T-helper 1 cell (primary cell): ENCODE measurements at places on chromosomes 6 and 20.

DNA sequence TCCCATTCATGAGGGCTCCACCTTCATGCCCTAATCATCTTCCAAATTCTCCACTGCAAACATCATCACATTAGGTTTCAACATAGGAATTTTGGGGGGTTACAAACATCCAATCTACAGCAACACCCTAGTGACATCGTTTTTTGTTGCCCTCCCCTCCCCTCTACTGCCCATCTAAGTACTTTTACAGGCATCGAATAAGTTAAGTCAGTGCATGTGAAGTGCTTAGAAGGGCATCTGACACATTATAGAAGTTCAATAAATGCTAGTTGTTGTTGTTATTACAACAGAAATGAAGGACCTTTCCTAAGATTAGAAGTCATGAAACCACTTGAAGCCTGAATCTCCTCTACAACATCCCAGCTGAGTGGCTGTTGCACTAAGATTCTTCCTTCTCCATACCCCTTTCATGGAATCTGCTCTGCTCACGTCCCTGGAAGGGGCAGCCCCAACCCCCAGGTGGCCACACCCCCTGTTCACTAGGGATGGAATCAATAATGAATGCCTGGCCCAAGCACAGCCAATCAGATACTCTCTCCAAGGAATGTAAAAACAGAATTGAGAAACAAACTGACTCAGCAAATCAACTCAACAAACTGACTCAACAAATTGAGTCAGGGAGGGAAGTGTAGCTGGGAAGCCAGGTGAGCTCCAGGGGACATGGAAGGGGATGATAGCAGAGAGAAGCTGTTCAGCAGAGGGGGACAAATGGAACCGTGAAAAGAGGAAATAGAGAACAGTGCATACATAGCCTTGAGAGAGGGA is 3.9 kb upstream of the LRP11 start:
- no peak for DNase-seq

GRCh38 chr6:125717120-125717731 is 32.2 kb upstream of the HEY2 start:
- DNase-seq: no peak

DNA sequence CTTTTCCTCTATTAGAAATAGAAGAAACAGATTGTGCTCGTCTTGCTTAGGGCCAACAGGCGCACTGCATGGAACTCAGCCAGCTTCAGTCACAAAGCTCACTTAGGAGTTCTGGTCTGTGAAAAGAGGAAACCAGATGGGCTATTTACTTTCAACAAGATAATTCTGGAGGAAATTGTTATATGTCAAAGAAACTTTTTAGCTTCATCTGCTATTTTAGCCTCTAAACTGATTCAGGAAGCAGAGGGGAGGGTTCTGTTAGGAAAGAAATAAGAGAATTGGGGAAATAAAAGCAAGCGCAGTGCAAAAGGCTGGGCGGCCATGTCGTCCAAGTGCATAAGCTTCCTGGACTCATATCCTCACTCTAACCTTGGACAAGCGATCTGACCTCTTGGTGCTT is 21.3 kb downstream of the PRKN start:
- DNase-seq: no peak

DNA sequence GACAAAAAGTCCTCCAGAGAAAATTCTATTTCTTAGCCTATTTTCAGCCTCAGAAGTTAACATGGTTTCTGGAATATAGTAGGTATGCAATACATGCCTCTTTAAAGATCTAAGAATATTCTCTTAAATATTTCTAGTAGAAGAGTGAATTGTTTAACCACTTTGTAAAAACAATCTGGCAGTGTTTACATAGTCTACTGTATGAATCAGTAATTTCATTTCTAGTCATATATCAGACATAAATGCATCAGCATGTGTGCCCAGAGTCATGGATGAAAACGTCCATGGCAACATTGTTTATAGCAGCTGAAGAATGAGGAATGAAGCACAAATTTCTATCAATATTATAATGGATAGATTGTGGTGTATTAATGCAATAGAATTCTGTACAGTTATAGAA is 124.9 kb downstream of the NKAIN2 start:
- DNase-seq: no peak

DNA sequence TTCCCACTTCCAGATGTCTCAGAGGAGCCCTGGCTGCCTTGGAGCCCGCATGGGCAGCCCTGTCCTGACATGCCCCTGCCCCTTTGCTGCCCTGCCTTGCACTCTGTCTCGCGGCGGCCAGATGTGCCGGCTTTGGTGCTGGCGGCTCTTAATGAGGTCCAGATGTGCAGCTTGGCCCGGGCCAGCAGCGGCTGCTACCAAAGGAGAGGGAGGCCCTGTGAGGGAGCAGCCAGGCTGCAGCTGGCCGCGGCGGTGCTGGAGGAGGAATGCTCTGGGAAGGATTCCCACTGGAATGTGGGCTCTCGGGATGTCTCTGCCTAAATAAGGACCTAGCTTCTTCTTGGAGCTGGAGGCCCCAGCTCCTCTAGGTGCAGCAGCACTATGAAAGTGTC is 72.4 kb downstream of the FGD2 start:
- DNase-seq: no peak
